Right lung (tissue), 10 donors: ENCODE measurements at places on chromosomes 3 and 15. TPM values are rescaled to one million over a fixed set of nuclear protein-coding genes. Genes with fewer than 3 reads are reported as not detected.

HCN4 gene
- polyA plus RNA-seq = 0.19 TPM

ENTPD3 gene
- 11.3 TPM for polyA plus RNA-seq

GRCh38 chr3:58037141-58037910 is 29.1 kb downstream of the FLNB start:
- DNase-seq = no peak

- DNase-seq = no peak
Observed at GRCh38 chr3:139234491-139234890, 109.3 kb upstream of the MRPS22 start.

RPL29 gene
- 1,903 TPM for polyA plus RNA-seq

EFCAB12 gene
- 3.6 TPM for polyA plus RNA-seq

NEK10 gene
- polyA plus RNA-seq = 2.8 TPM

GRCh38 chr3:116399701-116400226 is 45.5 kb downstream of the LSAMP start:
- no peak for DNase-seq

GRCh38 chr15:33735637-33736247 is 232.6 kb upstream of the CHRM5 start:
- DNase-seq = no peak

SLC33A1 gene
- 37.6 TPM for polyA plus RNA-seq

- no peak for DNase-seq
Observed at GRCh38 chr3:182565916-182566796, 227.1 kb upstream of the ATP11B start.

MED12L gene
- 0.46 TPM for polyA plus RNA-seq

AEN gene
- polyA plus RNA-seq = 6.4 TPM

- no peak for DNase-seq
Observed at GRCh38 chr15:79816571-79816970, 80.2 kb downstream of the MTHFS start.

DNA sequence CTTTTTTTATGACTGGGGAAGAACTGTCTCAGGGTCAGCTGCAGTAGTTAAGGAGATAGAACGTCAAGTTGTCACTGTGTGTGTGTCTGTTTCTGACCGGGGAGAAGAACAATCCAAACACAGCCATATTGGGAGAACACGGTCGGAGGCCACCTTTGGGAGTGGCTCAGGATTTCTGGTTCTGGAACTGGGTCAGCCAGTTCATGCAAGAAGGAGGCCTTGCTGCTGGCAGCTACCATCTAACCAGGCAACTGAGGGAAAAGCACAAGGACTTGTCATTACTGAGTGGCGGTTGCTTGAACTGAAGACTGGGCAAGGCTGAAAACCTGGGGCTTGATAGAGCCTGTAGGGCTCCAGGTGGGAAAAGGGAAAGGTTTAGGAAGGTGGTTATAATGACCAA is 24.6 kb downstream of the GLDN start:
- no peak for DNase-seq
